ENCODE measurements at places on chromosomes 11 and 22.

DNA sequence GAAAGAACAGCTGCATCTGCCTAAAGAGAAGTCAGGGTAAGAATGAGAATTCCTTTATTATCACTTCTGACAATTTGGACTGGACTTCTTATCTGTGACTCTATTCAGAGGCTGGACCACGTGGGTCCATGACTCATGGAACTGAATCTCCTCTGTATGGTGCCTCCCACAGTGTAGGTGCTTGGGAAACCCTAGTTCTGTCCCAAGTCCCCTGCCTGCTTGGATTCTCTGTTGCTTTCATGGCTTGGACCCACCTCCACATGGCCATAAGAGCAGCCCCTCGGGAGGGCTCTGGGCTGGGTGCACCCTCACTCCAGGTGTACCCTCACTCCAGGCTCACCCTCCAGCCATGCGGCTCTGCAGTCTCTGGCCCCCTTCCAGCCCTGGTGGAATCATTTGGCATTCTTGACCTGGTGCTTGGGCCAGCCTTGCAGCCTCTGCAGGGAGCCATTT lies 153.4 kb downstream of the CACNA1I start:
- DNase-seq, result no peak

DNA sequence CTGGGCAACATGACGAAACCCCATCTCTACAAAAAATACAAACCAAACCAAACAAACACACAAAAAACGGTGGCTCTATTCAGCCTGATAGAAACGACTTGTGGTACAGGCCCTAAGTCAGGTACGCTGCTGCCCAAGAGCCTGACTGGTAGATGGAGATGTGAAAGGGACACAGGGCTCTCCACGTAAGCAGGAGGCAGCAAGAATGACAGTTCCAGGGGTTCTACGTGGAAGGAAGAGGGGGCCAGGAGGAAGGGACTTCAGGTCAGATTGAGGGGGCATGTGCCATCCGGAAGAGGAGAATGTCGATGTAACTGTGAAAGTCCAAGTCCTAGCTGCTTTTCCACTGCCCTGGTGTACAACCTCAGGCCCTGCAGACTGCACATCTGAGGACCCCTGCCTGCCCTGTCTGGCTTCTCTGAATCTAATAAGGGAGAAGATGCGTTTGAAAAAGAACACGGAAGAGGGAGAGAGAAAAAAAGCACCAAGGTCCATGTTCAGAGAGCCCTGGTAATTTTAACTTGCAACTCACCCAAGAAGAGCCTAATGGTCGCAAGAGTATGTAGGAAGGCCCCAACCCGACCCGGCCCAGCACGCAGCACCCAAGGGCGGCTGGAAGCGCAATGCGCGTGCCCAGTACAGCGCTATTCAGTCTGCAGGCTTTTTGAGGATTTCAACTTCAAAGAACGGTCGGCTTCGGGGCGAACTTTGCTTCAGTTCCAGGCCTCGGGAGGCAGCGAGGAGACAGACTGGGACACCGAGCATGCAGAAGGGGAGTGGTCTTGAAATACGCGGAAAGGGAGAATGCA lies 909 bp upstream of the ZNRD2 start:
- no peak for DNase-seq

DNA sequence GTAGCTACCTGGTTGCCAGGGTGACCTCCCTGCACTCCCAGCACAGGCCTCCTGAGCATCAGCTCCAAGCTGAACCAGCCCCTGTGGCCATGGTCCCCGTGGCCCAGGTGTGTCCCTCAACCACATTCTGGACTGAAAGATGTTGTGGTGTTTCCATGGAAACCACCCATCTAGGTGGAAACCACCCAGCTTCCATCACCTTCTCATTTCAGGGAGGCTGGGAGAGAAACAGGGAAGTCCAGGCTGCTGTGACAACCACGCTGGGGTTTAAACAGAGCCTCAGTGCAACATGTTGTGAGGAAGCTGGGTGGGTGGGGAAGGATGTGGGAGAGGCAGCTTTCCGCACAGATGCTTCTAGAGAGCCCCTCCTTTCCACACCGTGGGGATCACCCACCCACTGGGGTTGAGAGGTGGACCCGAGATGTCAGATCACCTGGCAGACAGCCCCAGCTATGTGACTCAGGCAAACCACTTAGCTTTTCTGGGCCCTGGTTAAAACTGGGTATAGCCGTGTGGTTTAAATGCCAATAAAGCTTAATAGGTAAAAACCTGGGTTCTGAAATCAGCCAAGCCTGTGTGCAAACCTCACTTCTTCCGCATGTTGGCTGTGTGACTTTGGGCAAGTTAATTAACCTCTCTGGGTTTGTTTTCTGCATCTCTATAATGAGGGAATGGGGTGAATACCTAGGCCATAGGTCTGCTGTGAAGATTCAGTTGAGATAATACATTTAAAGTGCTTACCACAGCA lies 46.4 kb downstream of the CD82 start:
- DNase-seq, result peak; percentile 72

GRCh38 chr11:48029681-48030290 lies 49.4 kb downstream of the PTPRJ start:
- DNase-seq, result no peak

DNA sequence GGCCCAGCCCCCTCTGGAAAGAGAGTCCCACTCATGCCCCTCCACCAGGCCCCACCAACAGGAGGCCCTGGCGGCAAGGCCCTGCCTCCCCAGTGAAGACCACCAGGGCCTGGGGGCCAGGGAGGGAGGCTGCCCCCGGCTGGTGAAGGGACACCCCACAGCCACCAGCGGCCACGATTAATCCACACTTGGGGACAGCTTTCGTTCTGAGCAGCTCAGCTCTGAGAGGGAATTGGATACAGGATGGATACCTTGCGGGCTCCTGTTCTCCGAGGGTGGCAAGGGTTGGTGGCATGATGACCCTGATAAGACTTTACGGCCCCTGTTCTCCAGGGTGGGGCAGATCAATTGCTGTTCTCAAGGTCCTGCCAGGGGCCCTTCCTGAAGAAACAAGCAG lies 6.9 kb upstream of the NLRP6 start:
- DNase-seq, result no peak

All from stimulated activated CD8-positive, alpha-beta memory T cell treated with anti-CD3 and anti-CD28 coated beads, Interleukin-7, amount 100 ng/mL, for 48 hours (primary cell).